Activated naive CD4-positive, alpha-beta T cell treated with Interleukin-2 at 50 U/mL for 16 hours (primary cell): ENCODE measurements at places on chromosomes 5 and 9.
A peak's percentile ranks its signal among the peaks of the same experiment; 100 is the strongest.

GRCh38 chr9:76630916-76631315, 133.3 kb upstream of the PCA3 start:
- DNase-seq = no peak

GRCh38 chr5:134018154-134018985, 13.6 kb upstream of the VDAC1 start:
- no peak for DNase-seq

- no peak for DNase-seq
These were observed 145.9 kb upstream of the IRX2 start for GRCh38 chr5:2897276-2897961.

GRCh38 chr9:69237702-69238295, 63.7 kb downstream of the TJP2 start:
- no peak for DNase-seq

GRCh38 chr9:72360324-72360723, 4.7 kb downstream of the ZFAND5 start:
- DNase-seq = no peak

DNA sequence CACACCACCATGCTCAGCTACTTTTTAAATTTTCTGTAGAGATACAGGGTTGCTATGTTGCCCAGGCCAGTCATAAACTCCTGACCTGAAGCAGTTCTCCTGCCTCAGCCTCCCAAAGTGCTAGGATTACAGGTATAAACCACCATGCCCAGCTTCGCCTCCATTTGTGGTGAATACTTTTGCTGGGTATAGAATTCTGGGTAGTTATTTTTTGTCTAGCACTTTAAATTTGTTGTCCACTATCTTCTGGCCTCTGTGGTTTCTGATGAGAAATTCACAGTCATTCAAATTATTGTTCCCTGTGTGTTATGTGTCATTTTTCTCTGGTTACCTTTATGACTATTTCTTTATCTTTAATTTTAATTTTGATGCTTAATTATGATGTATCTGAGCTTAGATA, 57.7 kb upstream of the EXOC3 start:
- DNase-seq = no peak

DNA sequence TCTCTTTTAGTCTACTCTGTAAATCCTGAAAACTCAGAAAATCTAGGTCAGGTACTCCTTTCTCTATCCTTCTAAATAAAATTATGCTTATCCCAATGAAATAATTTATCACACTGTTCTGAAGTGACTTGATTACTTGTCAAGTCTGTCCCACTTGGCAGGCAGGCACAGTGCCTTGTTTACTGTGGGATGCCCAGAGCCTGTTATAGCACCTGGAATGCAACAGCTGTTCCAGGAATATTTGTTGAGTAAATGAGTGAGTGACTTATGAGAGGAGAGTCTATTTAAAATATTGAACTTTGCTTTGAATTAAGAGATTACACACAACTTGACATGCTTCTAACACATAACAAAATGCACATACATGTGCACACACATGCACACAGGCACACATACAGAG, 130.0 kb downstream of the MPDZ start:
- no peak for DNase-seq

- DNase-seq = peak; percentile 59
These were observed 18.4 kb upstream of the F2RL2 start for GRCh38 chr5:76641514-76642120.

GRCh38 chr5:135356522-135357318, 42.3 kb downstream of the MACROH2A1 start:
- DNase-seq = no peak

DNA sequence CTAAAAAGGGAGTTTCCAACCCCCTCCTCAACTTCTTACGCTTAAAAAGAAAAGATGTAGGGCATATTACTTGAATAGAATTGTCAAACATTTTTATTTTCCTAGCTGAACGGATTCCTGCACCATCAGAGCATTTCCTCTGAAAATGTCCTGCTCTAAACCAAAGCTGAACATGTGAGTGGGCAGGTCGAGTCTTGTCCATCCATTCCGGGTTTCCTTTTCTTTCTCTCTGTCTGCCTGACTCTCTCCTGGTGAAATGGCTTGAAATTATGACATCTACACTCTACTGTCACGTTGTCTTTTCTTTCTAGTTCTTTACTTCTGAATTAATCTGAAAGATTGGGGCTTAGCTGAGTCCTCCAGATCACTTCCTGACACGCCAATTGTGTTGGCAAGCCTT, 39.2 kb upstream of the PTPN3 start:
- no peak for DNase-seq

DNA sequence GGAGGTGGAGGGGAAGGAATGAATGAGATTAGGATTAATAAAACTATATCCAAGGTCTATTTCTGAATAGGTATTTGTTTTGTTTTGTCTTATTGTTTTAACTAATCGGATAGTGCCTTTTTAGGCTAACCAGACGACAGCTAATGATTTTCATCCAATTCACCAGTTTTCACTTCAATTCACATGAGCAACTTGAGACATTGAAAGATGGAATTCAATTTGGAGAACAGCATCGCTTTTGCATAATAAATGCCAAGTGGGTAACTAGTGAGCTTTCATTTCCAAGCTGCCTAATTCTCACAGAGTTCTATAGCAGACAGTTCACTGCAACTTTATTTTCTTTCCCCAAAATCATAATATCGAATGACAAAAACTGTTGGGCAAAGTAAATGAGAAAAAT, 5.0 kb downstream of the AGXT2 start:
- no peak for DNase-seq

DNA sequence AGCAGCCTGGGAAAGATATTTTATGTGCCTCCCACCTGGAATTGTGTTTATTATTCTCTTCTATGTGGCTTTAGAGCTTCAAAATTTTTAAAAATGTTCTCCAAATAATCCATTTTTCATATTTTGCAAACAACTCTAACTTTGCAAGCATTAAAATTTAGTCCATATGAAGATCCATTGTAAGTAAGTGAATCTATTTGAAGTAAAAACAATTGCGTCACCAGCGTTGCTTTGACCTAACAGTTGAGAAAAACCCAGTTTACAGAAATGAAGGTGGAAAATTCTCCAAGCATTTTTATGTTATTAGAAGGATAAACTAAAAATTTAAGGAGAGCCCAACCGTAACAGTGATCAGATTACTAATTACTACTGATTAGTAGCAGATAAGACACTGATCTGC, 38.9 kb upstream of the TLX3 start:
- DNase-seq = no peak

DNA sequence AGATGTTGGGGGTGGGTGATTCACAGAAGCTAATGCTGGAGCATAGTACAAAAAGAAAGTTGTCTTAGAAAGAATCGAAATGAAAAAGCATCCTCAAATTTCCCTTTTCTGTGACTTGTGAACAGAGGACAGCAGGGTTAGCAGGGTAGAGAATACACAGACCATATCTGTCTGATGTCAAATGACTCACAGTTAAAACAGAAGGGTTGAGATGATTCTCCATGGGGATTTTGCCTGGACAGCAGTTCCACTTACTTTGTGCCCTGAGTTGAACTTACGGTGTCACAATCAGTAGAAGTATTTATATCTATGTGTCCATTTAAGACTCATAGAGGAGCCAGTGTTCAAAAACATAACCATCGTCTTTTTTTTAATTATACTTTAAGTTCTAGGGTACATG, 801.6 kb downstream of the KCTD16 start:
- no peak for DNase-seq
